ENCODE measurements at places on chromosomes 11 and 22. TPM values are rescaled to one million over a fixed set of nuclear protein-coding genes. Genes with fewer than 3 reads are reported as not detected.

Gene DNAJB7
- total RNA-seq, result not detected

- H3K27me3 ChIP-seq, result no peaks in the 10 kb centered on the region
- DNase-seq, result no peak
- no peaks in the 10 kb centered on the region for H3K36me3 ChIP-seq
- no peak overlapping the region for H3K4me3 ChIP-seq
- H3K4me1 ChIP-seq, result no peaks in the 10 kb centered on the region
- no peak overlapping the region for H3K27ac ChIP-seq
These were observed 6.7 kb downstream of the SYNGR1 start for GRCh38 chr22:39356464-39356863.

- H3K4me3 ChIP-seq, result no peak overlapping the region
- DNase-seq, result no peak
- H3K4me1 ChIP-seq, result no peaks in the 10 kb centered on the region
- H3K27ac ChIP-seq, result no peak overlapping the region
These were observed 41.3 kb downstream of the EIF4ENIF1 start for GRCh38 chr22:31448382-31448781.

GRCh38 chr22:21730535-21731308, 4.9 kb downstream of the YPEL1 start:
- no peak overlapping the region for H3K4me3 ChIP-seq
- H3K36me3 ChIP-seq, result no peaks in the 10 kb centered on the region

- H3K27me3 ChIP-seq, result no peaks in the 10 kb centered on the region
- H3K36me3 ChIP-seq, result no peaks in the 10 kb centered on the region
- no peak overlapping the region for H3K27ac ChIP-seq
- H3K4me3 ChIP-seq, result no peak overlapping the region
- no peak for DNase-seq
- H3K4me1 ChIP-seq, result no peaks in the 10 kb centered on the region
These were observed 16.6 kb downstream of the PLEKHA7 start for GRCh38 chr11:16997624-16998023.

Gene KLHL35
- total RNA-seq, result 0.67 TPM

Data from naive thymus-derived CD4-positive, alpha-beta T cell (primary cell).